ENCODE measurements at places on chromosomes 12 and 14.

DNA sequence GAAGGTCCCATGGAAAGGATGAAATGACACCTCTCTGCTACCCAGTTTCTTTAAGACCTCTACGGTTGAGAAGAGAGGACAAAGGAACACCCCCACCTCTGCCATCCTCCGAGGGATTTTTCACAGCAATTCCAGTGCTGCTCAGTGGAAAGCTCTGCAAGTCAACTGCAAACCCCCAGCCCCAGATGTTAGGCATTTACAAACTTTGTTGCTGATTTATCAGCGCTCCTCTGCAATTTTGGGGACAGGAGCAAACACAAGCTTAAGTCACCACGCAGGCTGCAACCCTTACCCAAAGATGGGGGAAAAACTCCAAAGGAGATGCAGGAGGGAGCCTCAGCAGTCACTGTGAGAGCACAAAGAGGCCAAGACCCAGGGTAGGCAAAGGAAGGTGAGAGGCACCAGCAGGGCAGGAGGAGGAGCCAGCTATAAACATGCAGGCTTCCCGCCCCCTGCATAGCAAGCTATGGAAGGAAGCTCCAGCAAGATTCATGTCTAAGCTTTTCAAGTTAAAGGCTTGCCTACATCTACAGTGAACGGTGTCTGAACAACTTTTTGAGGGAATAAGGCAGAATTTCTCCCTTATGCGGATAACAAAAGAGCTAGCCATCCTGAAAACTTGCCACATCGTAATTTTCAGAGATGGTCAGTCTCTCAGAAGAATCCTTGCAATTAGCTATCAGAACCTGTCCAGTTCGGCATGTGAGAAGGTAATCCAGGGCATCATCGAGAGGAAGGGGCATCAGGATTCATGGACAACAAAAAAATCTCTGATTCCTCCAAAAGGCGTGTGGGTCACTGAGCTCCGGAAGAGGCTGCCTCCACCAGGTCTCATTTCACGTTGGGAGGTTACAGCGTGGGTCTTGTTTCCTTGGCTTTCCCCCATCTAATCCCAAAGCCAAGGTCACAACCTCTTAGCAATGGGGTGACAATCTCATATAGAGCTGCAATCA, 3.9 kb downstream of the CTDSP2 start:
- no peak for DNase-seq

GRCh38 chr12:77845831-77846230, 15.1 kb downstream of the NAV3 start:
- peak; percentile 79 for DNase-seq

DNA sequence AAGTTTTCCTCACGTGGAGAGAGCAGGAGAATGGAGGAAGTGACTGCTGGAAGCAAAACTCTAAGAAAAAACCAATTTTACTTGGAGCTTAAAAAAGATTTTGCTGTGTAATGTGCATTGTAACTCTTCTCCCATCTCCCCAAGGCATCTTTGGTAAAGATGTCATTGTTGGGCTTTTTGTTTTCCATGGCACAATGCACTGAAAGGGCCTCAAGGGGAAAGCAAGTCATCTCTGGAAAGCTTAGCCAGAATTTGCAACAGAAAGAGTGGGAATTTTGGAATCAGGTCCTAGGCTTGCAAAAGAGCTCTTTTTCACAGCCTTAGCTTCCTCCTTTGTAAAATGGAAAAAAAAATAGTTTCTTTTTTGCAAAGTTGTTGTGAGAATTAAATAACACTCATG, 7.9 kb upstream of the PPM1A start:
- no peak for DNase-seq

- peak; percentile 13 for DNase-seq
These were observed 31.9 kb downstream of the RDH12 start for GRCh38 chr14:67733616-67734015.

DNA sequence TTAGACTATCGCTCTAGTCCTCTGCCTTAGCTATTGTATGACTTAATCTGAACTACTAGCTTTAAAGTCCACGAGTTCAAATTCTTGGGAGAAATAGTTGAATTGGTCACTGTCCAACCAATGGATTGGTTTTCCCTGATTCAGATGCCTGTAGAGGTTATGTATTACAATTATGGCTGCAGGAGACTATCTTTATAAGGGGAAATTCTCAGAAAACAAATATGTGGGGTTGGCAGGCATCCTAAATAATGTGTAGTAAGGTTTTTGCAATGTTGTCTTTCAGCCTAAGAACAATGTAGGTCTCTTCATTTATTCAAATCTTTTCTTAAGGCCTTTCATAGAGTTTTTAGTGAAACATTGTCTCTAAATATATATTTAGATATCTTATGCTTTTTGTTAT, 26.9 kb downstream of the MYRFL start:
- DNase-seq, result no peak

DNA sequence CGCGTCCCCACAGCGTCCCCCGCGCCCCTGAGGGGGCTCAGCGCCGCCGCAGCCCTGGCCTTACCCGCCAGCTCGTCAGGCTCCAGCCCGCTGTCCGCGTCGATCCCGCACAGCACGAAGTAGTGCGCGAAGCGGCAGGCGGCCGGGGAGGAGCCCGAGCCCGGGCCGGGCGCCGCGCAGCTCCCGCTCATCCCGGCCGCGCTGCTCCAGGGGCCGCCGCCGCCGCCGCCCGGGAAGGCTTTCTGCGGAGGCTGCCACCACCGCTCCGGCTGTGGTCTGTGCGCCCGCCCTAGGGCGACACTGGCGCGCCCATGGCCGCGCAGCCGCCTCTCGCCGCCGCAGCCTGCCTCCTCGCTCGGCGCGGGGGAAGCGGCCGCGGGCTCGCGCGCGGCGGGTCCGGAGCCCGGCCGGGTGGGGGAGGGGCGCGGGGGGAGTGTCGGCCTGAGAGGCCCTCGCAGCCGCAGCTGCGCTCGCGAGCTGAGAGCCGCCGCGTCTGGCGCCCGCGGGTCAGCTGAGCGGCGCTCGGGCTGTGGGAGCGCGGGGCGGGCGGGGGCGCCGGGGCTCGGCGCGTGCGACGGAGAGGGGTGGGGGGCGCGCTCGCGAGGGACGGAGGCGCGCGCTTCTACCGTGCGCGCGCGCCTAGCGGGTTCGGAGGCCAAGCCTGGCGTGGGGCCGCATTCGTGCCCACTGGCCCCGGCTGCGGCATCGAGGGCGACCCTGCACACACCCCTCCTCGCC, at the start of gene DENND5B:
Gene DENND5B, minus strand, starts transcription at position 495 of the 738 bp plus-strand sequence. Its CDS starts 304 bp downstream, at position 191.
- peak; percentile 79 for DNase-seq

GRCh38 chr14:59343585-59343984, 121.6 kb downstream of the GPR135 start:
- no peak for DNase-seq

DNA sequence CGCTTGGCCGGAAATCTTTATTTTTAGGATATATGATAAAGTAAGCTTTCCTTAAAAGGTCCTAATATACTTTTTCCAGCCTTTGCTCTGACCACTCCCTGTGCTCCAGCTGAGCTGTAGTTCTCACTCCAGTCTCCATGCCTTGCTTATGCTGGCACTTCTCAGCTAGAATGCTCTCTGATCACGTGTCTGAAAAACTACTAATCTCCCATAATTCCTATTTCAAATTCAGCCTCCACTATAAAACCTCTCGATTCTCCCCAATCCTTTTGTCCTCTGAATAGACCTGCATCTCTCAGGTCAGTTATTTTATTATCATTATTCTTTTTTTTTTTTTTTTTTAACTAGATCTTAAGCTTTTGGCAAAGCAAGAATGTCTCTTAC, 3.7 kb downstream of the BIN2 start:
- no peak for DNase-seq

DNA sequence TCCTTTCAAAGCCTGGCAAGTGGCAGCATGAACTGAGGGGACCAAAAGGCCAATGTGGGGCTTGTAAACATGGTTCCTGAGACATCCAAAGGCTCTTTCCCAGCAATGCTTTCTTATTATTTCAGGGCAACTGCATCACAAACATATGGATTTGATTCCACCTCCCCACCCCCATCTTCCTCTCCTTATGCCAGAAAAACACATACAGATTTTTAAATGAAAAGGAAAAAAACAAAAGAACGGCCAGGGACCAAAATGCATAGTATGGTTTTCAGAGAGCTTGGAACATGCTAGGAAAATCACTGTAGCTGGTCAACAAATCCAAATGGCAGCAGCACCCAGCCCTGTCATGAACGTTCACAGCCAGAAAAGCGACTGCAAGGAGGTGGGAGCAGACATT, 167.6 kb downstream of the ANO2 start:
- DNase-seq, result no peak

GRCh38 chr12:98911396-98911795, 266.3 kb downstream of the APAF1 start:
- DNase-seq, result no peak

DNA sequence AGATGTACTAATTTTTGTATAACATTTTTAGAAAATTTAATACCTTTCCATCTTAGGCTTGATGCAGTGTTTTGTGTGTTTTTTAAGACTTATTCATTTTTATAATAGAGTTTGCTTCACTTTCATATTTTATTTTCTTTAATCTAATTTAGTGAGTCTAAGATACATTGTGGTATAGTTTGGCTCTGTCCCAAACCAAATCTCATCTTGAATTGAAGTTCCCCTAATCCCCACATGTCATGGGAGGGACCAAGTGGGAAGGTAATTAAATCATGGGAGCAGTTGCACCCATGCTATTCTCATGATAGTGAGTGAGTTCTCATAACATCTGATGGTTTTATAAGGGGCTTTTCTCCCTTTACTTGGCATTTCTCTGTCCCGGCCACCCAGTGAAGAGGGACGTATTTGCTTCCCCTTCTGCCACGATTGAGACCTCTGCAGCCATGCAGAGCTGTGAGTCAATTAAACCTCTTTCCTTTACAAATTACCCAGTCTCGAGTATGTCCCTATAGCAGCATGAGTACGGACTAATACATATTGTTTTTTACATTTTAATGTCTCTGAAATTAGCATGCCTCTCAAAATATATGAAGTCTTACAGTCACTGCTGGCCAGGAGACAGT, 34.9 kb downstream of the GABARAPL1 start:
- DNase-seq, result no peak

GRCh38 chr14:88618476-88618875, 55.6 kb downstream of the ZC3H14 start:
- DNase-seq, result no peak

DNA sequence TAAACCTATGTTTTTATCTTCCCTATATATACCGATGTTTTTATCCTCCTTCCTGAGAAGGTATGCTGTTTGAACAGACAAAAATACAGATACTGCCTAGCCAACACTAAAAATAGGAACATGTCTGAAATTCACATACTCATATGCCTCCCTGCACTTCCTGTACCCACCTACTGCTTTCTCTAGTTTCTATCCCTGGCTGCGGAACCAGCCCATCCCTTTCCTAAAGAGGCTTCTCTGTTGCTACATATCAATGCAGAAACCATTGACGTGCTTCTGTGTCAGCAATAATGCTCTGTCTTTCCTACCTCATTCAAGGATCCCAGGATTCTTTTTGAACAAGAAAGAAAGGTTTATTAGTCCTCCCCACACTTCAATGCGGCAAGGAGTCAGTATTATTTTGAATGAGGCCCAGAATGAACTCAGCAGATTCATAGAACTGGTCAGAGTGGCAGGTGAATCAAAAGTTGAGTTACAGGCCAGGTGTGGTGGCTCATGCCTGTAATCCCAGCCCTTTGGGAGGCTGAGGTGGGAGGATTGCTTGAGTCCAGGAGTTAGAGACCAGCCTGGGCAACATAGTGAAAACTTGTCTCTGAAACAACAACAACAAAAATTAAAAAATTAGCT, 67.8 kb upstream of the NAP1L1 start:
- no peak for DNase-seq

GRCh38 chr14:85426068-85426935, 103.6 kb upstream of the FLRT2 start:
- DNase-seq, result no peak

- no peak for DNase-seq
These were observed 56.4 kb upstream of the GRIP1 start for GRCh38 chr12:66735275-66735674.

- DNase-seq, result no peak
These were observed 5.4 kb upstream of the CAMKK2 start for GRCh38 chr12:121301876-121302275.

- no peak for DNase-seq
These were observed 1180.6 kb downstream of the VRK1 start for GRCh38 chr14:97977651-97978261.

GRCh38 chr12:90062799-90063198, 354.2 kb upstream of the ATP2B1 start:
- no peak for DNase-seq

DNA sequence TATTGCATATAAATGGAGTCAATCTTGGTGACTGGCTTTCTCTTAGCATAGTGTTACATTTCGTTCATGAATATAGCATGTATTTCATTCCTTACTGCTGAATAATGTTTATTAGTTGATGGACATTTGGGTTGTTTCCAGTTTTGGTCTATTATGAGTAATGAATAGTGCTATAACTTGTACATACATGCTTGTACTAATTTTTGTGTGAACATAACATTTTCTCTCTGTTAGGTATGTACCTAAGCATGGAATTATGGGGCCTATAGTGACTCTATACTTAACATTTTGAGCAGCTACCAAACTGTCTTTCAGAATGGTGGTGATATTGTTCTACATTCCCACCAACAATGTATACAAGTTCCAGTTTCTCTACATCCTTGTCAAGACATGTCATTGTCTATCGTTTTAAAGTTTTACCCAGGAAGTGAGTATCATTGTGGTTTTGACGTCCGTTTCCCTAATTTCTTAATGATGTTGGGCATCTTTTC, 23.1 kb downstream of the ATP2A2 start:
- no peak for DNase-seq

DNA sequence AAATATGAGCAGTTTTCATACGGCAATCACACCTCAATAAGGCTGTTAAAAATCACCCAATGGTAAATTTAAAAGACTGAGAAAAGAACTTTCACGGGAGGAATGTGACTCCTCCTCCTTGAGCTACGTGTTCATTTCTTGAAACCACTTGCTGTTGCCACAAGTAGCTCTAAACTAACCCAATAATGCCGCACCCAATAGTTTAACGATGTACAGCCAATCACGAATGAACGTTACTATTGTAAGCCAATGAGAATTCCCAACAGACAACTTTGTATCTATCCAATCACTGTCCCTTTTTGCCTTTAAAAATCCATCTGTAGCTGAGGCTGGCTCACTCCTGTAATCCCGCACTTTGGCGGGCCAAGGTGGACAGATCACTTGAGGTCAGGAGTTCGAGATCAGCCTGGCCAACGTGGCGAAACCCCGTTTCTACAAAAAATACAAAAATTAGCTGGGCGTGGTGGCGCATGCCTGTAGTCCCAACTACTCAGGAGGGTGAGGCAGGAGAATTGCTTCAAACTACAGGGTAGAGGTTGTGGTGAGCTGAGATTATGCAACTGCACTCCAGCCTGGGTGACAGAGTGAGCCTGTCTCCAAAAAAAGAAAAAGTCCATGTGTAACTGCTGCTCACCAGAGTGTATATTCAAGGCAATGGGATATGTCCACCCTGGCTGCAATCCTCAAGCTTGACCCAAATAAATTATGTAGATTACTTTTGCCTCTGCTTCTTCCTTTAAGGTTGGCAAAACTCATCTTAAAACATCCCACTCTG, 24.4 kb upstream of the BTBD6 start:
- DNase-seq, result no peak
